ENCODE measurements at places on chromosomes 2 and 18.
A peak's percentile ranks its signal among the peaks of the same experiment; 100 is the strongest.

- no peak for DNase-seq
Measured at GRCh38 chr18:49597157-49597931, 35.5 kb downstream of the LIPG start.

DNA sequence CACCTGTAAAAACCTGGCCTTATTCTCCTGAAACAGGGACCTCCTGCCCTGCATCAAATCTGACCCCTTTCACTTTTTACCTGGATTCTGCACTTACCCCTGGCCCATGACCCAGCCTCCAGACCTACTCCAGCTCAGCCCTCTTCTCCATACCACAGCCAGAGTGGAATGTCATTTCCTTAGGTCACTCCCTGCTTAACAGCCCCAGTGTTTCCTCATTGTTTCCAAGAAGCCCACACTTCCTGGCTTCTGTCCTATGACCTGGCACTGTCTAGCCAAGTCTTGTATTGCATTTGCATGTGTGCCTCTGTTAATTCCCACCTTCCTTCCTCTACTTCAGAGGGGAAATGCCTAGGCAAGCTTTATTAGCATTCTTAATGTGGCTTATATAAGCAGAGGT is 51.4 kb upstream of the TRIB2 start:
- no peak for DNase-seq

DNA sequence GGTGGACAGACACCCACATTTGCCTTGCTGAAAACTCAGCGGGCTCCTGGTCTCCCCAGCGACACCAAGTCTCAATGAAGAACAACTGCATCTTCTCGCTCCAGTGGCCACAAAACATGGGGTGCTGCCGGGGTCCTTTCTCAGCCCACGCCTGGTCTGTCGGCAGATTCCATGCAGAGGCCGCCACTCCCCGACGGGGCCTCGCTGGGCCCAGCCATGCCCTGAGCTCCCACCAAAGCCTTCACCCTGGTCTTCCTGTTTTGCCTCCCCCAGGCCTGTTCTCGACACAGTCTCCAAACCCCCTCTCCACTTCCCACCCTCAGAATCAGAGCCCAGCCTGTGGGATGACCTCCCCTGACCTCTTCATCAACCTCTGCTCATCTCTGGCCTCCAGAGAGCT is 31.2 kb downstream of the DIPK1C start:
- no peak for DNase-seq

- DNase-seq, result no peak
Measured at GRCh38 chr2:139992711-139993345, 1212.6 kb upstream of the NXPH2 start.

- DNase-seq, result peak; percentile 32
Measured at GRCh38 chr2:161250864-161251436, 57.3 kb upstream of the PSMD14 start.

DNA sequence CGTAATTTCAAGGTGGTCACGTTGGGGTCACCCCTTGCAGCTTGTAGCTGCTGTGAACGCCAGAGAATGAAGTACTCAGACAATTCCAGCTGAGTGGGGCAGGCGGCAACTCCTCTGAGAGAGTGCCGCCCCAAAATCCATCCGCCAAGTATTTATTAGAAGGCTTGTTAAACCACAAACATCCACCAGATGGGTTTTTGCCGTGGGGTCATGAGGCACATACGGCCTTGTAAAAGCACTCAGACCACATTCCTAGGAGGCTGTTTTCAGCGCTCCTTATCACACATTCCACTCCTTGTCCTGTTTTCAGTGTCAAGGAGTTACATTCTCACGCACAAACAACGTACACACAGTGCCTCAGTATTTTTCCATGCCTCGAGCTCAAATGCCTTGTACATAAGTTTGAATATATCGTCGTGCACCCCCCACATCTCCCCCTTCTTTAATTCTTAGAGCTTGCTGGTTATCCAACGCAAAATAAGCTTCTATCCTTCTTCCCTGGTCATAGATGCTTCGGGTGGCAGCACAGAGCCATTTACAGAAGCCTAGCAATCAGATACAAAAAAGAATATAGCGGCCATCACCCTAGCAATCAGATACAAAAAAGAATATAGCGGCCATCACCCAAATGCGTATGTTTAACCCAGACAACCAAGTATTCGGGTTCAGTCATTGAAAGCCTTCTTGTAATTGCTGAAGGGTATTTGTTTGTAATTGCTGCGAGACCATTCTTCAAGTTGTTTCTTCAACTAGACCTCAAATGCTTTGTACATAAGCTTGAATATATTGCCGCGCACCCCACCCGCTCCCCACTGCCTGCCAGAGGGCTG is 7.3 kb downstream of the ALPP start:
- no peak for DNase-seq

DNA sequence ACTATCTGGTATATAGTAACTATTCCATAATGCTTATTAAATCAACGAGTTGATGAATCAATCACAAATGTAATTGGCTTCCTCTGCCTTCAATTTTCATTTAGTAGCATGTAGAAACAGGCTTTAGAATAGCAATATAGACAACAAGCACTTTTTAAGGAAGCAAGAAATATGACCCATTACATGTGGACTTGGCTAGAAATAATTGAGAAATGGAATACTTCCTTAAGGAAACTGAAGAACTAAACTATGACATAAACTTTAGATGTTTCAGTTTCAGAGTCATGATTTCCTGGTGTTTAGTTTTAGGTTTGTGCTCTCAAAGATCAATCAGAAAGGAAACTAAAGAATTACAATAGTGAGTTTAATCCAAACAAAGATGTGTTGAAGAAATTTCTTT is 443.8 kb downstream of the MBD2 start:
- no peak for DNase-seq

GRCh38 chr2:190382851-190383250 is 25.3 kb upstream of the MFSD6 start:
- DNase-seq, result peak; percentile 62

GRCh38 chr2:179106342-179106675 is 56.4 kb upstream of the CCDC141 start:
- DNase-seq, result no peak

GRCh38 chr18:47203626-47204464 is 27.7 kb upstream of the IER3IP1 start:
- no peak for DNase-seq

GRCh38 chr2:241334813-241335212 is 19.1 kb downstream of the SEPTIN2 start:
- DNase-seq, result no peak

GRCh38 chr2:71778936-71779773 is 325.8 kb downstream of the DYSF start:
- DNase-seq, result no peak

- DNase-seq, result no peak
Measured at GRCh38 chr2:82395531-82395930, 2063.5 kb downstream of the SUCLG1 start.

DNA sequence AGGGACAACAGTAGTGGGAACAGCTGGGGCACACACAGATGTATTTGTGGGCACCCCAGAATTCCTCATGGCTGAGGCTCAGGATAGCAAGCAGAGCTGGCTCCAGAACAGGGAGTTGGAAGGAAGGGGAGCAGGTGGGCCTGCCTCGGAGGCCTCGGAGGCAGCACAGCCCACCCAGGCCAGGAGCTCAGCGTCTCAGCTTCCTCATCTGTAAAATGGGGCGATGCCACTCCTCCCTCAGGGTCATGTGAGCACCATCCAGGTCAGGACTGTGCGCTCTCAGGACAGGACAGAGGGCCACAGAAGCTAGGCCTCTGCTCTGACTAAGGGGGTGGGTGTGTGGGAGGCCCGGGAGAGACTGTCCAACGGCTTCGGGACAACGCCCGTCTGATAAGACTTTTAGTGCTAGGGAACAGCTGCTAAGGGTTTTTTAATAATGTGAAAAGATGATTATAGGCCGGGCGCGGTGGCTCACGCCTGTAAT is 106.2 kb downstream of the HDAC4 start:
- DNase-seq, result no peak

GRCh38 chr2:229296016-229296415 is 24.9 kb upstream of the PID1 start:
- no peak for DNase-seq

GRCh38 chr2:203685081-203685621 is 21.3 kb upstream of the CD28 start:
- DNase-seq, result no peak

DNA sequence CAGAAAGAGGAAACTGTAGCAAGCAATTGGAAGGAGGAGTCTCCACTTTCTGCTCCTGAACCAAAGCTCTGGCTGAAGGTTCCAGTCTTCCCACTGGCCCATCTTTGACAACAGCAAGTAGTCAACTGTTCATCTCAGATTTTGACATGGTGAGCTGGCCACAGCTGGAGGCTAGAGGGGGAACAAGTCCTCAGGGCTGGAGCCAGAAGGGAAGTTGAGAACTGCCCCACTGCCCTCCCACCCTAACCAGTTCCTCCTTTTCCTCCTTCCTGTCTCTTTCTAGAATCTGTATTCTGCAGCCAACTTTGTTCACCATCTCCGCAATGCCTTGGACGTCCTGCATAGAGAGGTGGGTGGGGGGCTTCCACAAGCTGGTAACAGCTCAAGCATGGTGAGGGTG is 105.8 kb downstream of the PLB1 start:
- no peak for DNase-seq

DNA sequence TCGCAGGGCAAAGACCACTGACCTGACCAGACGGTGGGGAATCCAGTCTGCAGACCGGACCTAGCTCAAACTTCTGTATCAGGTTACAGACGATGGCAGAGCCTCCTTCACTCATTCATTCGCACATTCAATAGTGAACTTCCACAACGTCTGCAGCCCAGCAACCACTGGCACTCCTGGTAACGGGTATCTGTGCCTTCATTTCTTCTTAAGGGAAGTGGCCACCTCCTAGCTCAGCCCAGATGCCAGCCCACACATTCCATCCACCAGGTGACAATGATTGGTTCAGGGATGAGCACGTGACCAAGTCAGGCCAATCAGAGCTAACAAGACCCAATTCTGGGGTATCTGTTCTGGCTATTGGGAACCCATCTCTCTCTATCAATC is 15.9 kb upstream of the ARMC9 start:
- no peak for DNase-seq

DNA sequence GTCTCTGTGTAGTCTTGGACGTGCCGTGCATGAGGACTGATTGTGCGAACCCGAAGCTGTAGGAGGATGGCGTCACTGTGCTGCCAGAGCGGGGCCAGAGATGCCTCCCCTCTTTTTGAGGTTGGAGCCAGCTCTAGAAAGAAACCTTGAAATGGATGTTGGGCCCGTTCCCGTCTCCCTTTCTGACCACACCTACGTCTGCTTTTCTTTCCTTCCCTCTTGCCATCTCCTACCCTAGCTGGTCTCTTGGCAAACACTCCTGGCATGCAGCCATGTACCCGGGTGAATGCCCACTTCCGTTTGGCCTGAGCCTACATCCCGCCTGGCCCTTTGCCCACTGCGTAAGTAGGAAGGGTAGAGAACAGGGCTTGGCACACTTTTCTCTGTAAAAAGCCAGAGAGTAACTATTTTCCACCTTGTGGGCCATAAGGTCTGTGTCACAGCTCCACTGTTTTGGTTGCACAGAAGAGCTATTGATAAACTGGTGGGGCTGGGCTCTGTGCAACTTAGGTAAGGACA is 37.4 kb downstream of the SH3BP4 start:
- DNase-seq, result no peak

- no peak for DNase-seq
Measured at GRCh38 chr2:11558214-11558886, 24.5 kb downstream of the GREB1 start.

- DNase-seq, result no peak
Measured at GRCh38 chr18:61371111-61371510, 37.9 kb downstream of the CDH20 start.

DNA sequence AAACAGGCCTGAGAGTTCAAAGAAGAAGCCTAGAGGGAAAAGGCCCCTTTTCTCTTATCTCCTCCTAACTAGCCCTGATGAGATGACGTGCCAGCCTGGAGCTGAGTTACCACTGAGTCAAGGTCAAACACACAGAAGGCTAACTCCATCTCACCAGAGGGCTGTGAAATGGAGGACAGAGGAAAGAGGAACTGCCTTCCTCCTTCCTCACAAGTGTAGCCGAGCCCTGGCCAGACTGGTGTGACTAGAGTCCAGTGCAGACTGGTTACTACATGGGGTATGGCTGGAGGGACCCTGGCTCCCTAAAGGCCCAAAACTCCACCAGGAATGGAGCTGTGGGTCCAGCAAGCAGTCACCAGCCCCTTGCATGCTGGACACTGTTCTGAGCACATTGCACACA is 35.7 kb upstream of the GYPC start:
- no peak for DNase-seq

DNA sequence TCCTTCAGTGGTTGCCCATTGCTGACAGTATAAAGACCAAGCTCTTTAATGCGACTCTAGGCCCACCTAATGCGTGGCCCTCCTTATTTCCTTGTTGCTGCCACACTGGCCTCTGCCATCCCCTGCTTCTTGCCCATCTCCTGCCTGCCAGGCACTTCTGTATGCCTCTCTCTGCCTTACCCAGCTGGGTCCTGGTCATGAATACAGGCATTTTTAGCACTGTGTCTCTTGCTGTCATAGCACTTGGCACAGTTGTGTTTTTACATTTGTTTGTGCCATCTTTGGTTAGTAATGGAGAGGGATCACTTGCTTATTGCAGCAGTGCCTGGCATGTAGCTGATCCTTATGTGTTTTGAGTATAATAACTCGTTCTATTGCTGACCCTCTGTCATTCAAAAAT is 38.7 kb downstream of the MAP4K4 start:
- no peak for DNase-seq

DNA sequence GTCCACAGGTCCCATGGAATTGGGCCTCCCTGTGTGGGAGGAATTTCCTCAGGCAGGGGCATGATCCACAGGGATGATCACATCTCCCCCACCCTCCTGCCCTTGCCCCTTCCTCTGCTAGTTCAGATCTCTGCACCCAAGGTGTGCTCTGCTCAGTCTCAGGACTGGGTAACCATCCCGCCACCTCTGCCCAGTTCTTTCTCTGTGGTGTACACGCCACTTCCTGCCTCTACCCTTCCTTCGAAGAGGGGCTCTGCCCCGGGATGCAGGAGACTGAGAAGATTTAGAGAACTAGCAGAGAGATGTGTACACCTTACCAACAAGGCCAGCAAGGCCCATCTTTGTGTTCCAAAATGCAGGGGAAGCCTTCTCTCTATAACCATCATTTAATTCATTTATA is 160.4 kb downstream of the CELF4 start:
- no peak for DNase-seq

DNA sequence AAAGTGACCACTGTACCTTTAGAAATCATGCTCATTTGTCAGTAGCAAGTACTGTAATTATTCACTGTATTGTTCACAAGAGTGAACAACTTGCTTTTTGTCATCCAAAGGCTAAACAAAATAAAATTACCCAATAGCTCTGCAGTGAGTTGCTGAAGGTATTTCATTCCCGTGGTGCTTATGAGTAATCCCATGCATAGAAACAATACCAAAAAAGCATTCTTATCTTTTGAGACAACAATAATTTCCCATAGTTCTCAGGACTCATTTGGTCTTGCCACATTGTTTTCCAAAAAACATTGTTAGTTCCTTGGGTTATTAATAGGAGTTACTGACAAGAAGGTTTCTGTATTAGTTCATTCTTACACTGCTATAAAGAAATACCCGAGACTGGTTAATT is 503.2 kb upstream of the FAM98A start:
- no peak for DNase-seq
